SK-N-SH (cell line): ENCODE measurements at places on chromosomes 1 and 21. TPM values are rescaled to one million over a fixed set of nuclear protein-coding genes. Genes with fewer than 3 reads are reported as not detected.

DNA sequence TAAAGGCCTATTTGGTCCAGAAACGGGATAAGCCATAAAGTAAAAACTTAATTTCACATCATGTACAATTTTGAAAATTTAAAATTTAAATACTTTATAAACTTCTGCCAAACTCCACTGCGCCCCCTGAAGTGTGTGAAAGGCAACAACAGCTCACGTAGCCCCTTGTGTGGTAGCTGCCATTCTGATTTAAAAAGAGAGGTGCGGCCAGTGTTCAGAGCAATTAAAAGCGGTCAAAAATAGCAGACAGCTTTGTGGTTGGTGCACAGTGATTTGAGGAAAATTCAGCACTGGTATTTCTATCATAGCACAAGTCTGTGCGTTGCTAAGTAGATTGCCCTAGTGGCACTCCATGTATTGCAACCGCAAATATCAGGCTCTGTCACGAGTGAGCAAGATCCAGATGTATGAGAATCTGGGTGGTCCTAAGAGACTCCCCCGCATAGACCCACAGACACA, 122.5 kb downstream of the ATG4C start:
- peak; percentile 10 for DNase-seq

DNA sequence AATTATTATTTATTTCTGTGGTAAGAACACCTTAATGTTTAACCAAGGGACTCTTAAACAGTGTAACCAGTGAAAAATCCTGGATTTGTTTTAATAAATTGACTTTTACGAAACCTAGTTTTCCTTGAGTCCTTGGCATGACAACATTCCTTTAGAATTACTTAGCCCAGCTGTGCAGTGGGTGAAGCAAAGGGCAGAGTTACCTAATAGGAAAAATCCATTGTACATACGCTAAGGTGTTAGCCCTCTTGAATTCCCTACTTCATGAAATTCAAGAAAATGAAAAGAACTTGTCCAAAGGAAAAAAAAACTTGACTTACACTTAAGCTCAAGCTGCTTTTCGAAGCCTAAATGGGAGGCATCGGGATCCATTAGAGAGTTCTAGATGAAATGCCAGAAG, 852.0 kb upstream of the ADAMTS5 start:
- no peak for DNase-seq

DNA sequence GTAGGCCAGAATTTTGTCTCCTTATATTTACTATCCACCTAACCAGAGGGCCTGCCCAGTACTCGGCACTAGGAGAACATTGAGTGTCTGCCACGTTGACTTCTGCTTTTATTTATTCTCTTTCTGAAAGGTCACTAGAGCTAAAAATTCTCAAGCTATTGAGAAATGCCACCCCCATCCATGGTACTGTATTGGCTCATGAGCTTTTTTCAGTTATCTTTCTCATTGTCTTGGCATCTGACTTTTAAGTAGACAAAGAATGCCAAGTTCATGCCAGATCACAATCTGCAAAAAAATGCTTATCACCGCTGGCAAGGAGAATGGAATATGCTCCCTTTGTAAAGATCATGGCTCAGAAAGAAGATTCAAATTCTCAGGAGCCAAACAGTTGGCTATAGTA, 49.8 kb upstream of the MROH9 start:
- DNase-seq: no peak

GRCh38 chr1:57431400-57431799, 7.5 kb upstream of the DAB1 start:
- no peak for DNase-seq

Gene SHISAL2A
- polyA plus RNA-seq: 0.07 TPM in 1 of 2 replicates, not detected in the other

DNA sequence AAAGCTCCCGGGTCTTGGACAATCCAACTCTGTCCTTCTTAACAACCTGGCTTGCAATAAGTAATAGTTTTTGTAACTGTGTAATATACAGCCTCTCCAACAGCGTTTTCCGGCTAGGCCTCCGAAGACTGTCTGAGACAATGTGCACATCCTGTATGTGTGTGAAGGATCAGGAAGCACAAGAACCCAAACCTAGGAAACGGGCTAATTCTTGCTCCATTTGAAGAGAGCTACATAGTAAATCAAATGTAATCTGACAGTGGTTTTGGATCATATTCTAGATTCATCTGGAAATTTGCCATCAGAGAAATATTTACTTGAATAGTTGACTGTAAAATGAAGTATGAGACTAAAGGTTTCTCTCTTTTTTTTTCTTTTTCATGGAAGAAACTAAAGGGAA, 1.2 kb downstream of the GPR52 start:
- DNase-seq: no peak

GRCh38 chr1:222790520-222790919, 24.3 kb upstream of the DISP1 start:
- no peak for DNase-seq

Gene NUDT17
- polyA plus RNA-seq: 7.8 and 8.1 TPM in 2 replicates

DNA sequence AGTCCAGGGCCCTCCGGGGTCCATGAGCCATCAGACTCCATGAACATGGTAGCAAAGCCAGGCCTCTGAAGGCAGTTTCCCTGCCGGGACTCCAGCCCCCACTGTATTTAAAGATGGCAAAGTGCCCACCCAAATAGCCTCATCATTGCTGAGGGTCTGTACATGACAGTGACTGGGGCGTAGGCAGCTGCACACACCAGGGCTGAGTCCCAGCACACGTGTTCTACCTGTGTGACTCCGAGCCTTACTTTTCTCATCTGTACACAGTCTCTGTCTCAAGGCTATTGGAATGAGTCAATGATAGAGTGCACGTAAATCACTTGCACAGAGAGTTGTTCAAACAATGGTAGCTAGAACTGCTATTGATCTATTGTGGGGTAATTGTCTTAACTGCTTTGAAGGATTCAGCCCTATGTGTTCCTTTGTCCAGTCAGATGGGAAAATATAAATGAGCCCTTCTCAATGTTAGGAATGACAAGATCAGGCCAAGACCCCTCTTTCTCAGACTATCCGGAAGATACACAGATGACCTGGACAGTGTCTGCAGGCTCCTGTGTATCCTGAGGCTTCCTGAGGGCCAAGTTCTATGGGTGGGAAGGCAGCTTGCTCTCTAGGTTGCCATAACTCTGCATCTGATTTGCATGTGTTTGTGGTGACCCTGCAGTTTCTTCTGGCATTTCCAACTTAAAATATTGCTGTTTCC, 48.9 kb downstream of the RASSF5 start:
- no peak for DNase-seq
